HFF-Myc (cell line): ENCODE measurements at places on chromosomes 6 and 20.

DNA sequence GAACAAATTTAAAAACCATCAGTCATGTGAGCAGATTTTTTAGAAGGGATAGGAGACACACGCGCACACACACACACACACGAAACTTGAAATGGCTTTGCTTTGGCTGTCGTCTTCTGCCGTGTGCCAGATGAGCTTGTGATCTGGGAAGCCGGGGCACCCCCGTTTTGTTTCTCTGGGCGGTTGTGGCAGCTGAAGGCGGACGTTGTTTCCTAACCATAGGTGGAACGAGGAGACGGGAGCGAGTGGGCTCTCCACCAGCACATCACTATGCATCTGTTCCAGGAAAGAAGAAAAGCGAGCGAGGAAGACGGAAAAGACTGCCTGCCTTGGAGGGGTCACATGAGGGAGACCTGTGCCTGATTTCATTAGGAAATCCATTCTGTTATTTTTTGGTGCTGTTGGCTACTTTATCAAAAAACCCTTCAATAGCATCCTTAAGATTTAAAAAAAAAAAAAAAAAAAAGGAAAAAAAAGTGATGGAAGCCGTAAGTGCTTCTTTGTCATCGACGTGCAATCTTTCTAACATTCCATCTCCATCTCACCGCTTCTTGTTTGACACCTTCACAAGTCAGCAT is 142.1 kb downstream of the DTNBP1 start:
- no peak for DNase-seq

GRCh38 chr20:51449498-51450220 is 92.9 kb downstream of the NFATC2 start:
- no peak for DNase-seq

GRCh38 chr20:12410783-12411182 is 493.1 kb downstream of the BTBD3 start:
- DNase-seq, result no peak

- DNase-seq, result no peak
These were observed 906.8 kb upstream of the CITED2 start for GRCh38 chr6:140281236-140281635.

DNA sequence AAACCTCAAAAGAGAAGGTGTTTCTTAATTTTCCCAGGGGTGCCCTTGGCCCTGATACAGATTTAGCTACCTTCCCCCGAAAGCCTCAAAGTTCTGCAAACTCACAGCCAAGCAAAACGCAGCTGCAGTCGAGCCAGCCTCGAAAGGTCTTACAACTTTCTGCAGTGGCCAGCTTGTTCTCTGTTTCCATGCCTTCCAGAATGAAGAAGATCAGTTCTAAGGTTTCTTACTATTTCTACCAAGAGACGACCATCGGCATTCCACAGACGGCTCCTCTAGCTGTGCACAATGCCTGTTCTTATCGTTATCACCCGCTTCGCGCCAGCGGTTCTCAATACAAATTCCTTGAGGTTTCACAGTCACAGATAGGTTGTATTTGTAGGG is 28.5 kb upstream of the CCR6 start:
- DNase-seq, result no peak

- DNase-seq, result no peak
These were observed 19.7 kb upstream of the NTSR1 start for GRCh38 chr20:62688855-62689460.

- DNase-seq, result no peak
These were observed 10.8 kb upstream of the MICAL1 start for GRCh38 chr6:109466212-109466923.

- no peak for DNase-seq
These were observed 370.3 kb upstream of the JARID2 start for GRCh38 chr6:14875481-14876063.

DNA sequence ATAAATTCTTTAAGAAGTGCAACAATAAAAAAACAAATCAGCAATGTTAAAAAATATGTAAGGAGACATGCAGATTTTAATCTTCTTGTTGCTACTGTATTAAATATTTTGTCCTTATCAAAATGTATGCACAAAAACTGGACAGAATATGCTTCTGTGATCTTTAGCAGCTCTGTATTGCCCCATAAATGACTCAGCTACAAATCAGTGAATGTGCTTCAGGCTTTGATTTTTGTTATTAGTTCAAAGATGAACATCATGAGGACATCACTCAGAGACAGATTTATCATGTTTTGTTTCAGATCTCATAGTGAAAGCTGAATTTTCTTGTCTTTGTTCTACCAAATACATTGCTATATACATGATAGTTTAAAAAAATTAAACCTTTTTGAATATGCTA is 312.4 kb downstream of the GRIK2 start:
- no peak for DNase-seq
